ELR (cell line): ENCODE measurements at places on chromosomes 2 and 18.

- DNase-seq = no peak
These were observed 2.9 kb downstream of the C1QL2 start for GRCh38 chr2:119155633-119156032.

GRCh38 chr2:138502255-138503086 lies 901 bp downstream of the SPOPL start:
- DNase-seq = peak; percentile 22

GRCh38 chr18:79935925-79936324 lies 15.5 kb downstream of the SLC66A2 start:
- no peak for DNase-seq

- DNase-seq = no peak
These were observed 88.3 kb downstream of the RHOB start for GRCh38 chr2:20534913-20535801.

DNA sequence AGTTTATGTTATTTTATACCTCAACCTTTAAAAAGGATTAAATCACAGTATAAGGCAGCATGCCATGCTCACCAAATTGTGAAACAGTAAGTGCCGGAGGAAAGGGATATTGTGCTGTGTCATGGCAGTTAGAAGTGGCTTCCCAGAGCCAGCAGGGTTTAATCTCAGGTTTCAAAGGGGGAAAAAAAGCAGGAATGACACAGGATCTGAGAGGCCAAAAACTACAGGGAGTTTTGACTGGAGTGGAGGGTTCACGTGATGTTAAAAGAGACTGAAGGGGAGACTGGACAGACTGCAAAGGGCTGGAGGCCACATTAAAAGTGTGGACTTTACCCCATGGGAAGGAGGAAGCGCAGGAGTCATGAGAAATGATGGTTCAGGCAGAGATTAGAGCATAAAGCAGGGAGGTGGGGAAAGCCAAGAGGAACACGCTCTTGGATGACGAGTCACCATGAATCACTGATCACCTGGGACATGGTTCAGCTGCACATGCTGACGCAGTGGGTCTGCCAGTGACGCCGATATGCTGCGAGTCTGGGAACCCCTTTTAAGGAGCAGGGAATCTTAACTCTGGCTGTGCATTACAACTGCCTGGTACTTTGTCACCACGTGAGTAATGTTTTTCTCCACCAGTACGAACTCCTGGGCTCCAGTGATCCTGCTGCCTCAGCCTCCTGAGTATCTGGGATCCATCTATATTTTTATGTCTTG lies 6.1 kb downstream of the CHMP1B start:
- peak; percentile 100 for DNase-seq

GRCh38 chr2:39851651-39852110 lies 72.6 kb upstream of the THUMPD2 start:
- peak; percentile 39 for DNase-seq
